ENCODE measurements at places on chromosomes 1 and 21. TPM values are rescaled to one million over a fixed set of nuclear protein-coding genes. Genes with fewer than 3 reads are reported as not detected.

DNA sequence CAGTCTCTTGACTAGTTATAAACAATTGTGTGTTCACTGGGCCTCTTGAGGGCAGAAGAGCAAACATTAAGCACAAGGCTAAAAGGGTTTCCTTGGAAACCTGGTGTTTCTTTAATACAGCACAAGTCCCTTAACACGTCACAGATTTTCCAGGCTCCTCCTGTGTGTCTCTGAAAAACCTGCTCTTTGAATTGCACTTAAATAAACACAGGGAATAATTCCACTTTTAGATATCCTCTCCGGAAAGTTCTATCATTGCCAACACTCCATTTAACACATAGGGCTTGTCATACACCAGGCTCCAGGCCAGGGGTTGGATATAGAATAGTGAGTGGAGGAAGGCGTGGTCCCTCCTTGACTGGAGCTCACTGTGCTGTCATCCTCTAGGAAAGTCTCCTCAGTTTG, 442.6 kb downstream of the DSCAM start:
- DNase-seq = no peak

DNA sequence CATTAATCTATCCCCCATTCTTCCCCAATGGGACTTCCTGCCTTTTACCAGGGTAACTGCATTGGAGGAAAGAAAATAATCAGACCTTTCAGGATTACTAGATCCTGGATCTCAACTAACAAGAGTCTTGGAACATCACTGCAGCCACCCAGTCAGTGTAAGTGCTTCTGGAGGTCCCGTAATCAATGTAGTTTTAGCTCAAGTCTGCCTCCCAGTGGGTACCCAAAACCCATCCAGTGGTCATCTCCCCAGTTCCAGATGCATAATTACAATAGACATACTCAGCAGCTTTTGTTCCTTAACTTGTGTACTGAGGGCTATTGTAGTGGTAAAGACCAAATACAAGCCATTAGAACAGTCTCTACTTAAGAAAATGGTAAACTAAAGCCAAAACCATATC, 319.1 kb downstream of the GPATCH2 start:
- DNase-seq = no peak

DNA sequence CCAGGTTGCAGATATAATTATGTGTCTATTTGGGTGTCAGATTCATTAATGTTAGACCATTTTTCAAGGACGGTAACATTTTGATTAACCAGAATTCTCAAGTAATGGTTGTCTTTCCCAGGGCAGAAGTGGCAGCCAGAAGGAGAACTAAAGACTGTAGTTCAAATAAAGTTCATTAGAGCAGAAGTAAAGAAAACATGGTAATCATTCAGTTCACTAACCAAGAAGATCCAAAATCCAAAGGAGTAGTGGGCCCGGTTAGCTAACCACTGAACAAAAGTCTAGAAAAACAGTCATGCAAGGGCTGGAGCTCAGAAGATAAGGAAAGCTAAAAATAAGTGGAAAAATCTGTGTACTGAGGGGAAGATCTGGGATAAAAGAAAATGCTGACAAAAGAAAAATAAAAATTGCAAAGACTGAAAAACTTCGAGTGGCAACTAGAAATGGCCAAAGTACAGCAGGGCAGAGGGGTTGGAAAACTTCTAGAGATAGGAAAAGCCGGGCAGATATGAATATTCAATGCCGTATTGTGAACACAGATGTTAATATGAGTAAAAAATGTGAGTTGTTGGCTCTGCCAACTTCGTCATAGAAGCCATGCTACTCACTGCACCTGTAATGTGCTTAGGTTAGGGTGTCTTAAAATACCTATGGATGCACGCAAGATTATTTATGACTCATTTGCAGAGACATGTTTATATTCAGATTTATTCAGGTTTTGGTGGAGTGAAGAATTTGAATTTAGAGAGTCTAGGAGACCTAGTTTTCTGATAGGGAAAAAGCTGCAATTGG, 925.9 kb downstream of the LTN1 start:
- DNase-seq = no peak

- DNase-seq = peak; percentile 93
These were observed at the start of gene VAV3 for GRCh38 chr1:107965110-107965991. VAV3 (minus strand) TSS chr1:107965180; CDS start chr1:107964869, 311 bp downstream.

CR2 gene
- not detected for total RNA-seq

Measured in Right ventricle myocardium inferior (tissue), 1 donor.